ENCODE measurements at places on chromosomes 1 and 21.

DNA sequence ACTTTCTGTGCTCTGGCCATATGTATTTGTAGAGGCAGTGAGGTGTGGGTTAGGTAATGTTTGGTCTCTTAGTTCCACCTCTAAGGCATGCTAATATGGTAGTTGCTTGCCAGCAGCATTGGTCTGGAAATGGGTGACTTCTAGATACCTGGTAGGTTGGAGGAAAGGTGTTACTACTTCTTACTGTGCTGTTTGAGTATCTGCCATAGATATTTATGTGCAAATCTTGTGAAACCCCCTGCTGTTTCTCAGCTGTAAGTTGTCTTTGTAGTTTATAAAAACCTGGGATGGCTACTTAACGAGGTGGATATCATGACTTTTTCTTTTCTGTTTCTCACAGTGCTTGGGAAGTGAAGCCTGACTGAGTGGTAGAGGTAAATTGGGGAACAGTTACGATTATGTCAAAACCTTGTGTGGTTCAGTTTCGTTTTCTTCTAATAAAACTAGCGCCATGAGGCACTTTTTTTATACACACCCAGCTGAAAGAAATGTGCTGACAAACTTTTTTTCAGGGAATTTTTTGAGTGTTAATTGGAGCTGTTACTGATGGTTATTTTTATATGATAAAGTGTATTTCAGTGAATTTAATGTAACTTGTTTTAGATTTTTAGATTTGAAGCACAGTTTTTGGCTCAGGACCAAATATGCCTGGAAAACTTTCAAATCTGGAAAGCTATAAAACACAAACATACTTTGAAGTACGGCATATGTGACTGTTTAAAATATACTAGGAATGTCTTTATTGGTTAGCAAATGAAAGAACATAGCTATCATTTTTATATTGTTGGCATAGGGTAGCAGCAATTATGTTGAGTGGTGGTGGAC is 42.1 kb downstream of the CAMSAP2 start:
- DNase-seq = no peak

DNA sequence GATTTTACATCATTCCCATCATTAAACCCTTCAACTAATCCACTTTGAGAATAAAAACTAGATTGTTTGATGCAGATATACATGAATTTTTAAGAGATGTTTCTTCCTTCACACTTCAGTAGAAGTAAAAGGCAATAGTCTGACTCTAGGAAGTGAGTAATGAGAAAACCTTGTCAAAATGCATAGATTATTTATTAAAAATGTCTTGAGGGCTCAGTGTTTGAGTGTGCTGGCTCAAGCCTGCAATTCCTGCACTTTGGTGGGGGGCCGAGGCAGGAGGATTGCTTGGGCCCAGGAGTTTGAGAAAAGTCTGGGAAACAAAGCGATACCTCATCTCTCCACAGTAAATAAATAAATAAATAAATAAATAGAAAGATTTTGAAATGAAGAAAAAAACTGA is 177.1 kb downstream of the NEGR1 start:
- DNase-seq = no peak

DNA sequence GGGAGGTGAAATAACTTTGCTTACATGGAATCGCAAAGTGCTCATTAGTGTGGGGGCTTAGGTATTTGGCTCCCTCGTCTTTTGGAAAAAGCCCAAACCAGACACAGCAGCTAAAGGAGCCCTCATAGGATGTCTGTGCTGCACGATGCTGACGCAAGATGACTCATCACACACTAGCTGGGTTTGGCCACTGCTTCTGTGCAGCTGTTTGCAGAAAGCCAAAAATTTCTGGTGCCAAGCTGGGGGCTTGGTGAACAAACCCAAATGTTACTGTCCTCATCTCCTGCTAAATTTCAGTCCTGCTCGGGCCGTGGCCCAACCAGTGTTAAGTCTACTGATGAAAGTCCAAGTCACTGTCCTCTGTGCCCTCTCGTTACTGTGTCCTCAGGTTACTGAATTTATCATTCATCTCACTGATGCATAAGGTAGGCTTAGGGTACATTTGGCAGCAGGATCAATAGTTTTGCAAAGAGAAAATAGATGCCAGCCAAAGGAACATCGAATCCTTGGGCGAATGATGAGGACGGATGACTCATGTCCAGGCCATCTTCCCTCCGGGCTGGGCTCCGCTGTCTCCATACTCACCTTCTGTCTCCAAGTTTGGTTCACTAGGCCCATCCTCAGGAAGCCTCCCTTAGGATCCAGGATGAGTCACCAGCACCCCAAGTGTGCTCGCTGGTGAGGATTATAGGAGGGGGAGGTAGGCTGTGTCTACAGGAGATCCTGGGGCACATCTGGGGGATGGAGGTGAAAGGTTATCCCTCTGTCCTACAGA is 177.7 kb downstream of the ADSS2 start:
- DNase-seq = peak; percentile 68

- DNase-seq = no peak
Measured at GRCh38 chr21:34530261-34530660, 18.3 kb upstream of the KCNE1 start.

GRCh38 chr1:55352080-55352810 is 137.1 kb upstream of the USP24 start:
- no peak for DNase-seq

DNA sequence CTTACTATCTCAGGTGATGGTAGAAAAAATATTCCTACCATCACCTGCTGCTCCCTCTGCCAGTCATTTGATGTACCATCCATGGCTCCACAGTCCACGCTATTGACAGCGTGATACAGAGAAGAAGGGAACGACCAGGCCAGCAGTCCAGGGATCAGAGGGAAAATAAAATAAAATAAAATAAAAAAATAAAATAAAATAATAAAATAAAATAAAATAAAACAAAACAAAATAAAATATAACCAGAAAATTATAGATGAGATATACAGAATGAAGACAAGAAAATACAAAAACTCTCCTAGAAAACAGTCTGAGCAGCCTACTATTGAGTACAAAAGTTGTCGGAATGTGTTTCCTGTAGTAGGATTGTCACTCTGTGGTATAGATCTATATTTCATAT is 619.4 kb upstream of the TMPRSS15 start:
- DNase-seq = no peak

- DNase-seq = no peak
Measured at GRCh38 chr1:14803002-14803789, 204.7 kb downstream of the KAZN start.

- DNase-seq = no peak
Measured at GRCh38 chr1:162253790-162254189, 122.9 kb downstream of the SPATA46 start.

GRCh38 chr1:36128126-36128904 is 3.3 kb upstream of the COL8A2 start:
- no peak for DNase-seq

- DNase-seq = no peak
Measured at GRCh38 chr1:40944326-40944725, 35.2 kb upstream of the CTPS1 start.

DNA sequence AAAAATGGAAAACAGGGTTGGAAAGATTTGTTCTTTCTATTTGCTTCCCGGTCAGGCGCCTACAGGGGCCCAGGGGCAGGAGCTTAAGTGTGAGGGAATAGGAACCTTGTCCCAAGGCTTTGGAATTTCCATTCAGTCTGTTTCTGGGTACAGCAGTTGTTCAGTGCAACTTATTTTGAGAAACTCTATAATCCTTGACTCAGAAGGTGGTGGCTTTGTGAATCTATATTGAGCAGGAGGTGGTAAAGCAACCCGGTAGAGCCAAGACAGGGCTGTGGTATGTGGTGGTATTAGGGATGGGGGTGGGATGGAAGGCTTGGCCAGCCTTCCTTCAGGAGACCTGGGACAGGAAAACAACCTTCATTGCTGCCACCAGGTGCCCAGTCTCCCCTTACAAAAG is 20.0 kb downstream of the GJA5 start:
- no peak for DNase-seq

- peak; percentile 61 for DNase-seq
Measured at GRCh38 chr21:37862536-37862935, 53.7 kb downstream of the KCNJ6 start.

DNA sequence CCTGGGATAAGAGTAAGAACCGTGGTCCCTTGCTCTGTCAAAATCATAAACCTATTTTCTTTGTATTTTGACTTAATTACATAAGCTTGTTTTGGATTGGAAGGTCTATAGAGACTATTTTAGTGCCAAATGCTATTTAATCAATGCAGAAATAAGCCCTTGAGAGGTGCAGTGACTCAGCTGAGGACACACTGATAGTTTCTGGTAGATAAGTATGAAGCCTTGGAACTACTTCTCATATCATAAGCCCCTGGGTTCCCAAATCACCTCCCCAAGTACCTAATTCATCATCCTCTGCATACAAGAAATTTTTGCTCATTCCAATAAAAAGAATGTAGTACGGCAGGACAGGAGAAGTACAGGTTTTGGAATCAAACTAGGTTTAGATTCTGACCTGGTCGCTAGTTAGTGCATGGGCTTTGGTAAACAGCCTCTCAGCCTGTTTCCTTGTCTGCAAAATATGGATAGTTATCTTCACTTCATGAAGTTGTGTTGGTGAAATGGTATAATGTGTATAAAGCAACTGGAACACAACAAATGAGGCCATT is 3.3 kb upstream of the CD55 start:
- no peak for DNase-seq

DNA sequence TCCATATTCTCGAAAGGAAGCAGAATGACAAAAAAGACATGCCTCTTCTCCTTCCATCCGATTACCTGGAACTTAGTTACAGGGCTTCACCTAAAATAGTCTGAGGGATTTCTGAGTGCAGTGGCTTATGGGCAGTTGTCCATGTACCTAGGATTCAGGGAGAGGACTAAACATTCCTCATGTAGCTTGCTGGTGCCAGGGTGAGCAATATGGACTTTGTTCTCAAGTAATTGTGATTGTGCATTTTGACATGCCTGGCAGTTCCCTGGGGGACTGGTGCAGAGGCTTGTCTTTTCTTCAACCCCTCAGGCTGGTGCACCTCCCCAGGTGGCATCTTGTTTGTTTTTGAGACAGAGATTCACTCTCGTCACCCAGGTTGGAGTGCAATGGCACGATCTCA is 6.1 kb upstream of the PSEN2 start:
- no peak for DNase-seq

DNA sequence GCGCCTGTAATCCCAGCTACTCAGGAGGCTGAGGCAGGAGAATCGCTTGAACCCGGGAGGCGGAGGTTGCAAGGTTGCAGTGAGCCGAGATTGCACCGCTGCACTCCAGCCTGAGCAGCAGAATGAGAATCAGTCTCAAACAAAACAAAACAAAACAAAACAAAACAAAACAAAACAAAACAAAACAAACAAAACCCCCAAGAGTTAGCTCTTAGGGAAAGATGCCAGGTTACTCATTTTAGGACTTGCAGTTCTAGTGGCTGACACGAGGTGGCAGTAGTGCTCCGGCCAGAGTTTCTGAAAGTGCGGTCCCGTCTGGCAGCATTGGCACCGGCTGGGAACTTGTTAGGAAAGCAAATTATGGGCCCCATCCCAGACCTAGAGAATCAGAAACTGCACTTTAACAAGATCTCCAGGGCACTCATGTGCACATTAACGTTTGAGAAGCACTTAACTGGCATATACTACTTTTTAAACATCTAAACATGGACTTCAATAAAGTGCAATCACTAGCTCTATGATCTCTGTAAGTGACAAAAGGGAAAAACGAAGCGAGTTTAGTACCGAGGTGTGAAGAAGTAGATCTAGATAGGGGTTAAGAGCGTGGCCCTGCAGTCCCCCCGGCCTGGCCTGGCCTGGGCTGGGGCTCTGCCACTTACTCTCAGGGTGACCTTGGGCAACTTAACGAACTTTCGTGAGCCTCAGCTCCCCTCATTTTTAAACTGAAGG is 41.9 kb upstream of the TNFRSF1B start:
- peak; percentile 88 for DNase-seq

GRCh38 chr1:48917901-48918603 is 141.4 kb upstream of the BEND5 start:
- no peak for DNase-seq

Measured in suppressor macrophage (primary cell).